ENCODE measurements at places on chromosomes 3 and 15.

GRCh38 chr3:52551118-52551517 lies 14.7 kb downstream of the UQCC5 start:
- H3K27me3 ChIP-seq: no peaks in the 10 kb centered on the region
- H3K4me3 ChIP-seq: no peak overlapping the region
- H3K4me1 ChIP-seq: no peaks in the 10 kb centered on the region
- no peak overlapping the region for H3K27ac ChIP-seq
- peaks cover 2% of the 10 kb centered on the region for H3K36me3 ChIP-seq

DNA sequence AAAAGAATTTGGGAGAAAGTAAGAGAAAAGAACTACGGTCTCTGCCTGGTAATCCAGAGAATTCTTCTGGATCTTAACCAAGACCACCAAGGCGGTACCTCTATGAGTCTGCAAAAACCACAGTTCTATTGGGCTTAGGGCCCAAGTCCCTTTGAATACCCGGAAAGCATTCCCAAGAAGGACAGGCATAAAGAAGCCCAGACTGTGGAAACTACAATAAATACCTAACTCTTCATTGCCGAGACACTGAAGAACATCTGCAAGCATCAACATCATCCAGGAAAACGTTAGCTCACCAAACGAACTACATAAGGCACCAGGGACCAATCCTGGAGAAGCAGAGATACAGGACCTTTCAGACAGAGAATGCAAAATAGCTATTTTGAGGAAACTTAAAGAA lies 162.3 kb upstream of the TMC3 start:
- H3K27ac ChIP-seq: no peak overlapping the region
- H3K4me1 ChIP-seq: no peaks in the 10 kb centered on the region
- H3K27me3 ChIP-seq: peaks cover 59% of the 10 kb centered on the region
- H3K36me3 ChIP-seq: no peaks in the 10 kb centered on the region
- DNase-seq: no peak
- H3K4me3 ChIP-seq: no peak overlapping the region

GRCh38 chr3:66642019-66642418 lies 141.2 kb upstream of the LRIG1 start:
- H3K4me1 ChIP-seq: no peaks in the 10 kb centered on the region
- no peak for DNase-seq

- H3K4me1 ChIP-seq: no peaks in the 10 kb centered on the region
- no peaks in the 10 kb centered on the region for H3K36me3 ChIP-seq
- no peak overlapping the region for H3K27ac ChIP-seq
- no peak overlapping the region for H3K4me3 ChIP-seq
- no peak for DNase-seq
- no peaks in the 10 kb centered on the region for H3K27me3 ChIP-seq
These were observed 282.1 kb downstream of the VGLL3 start for GRCh38 chr3:86708893-86709292.

DNA sequence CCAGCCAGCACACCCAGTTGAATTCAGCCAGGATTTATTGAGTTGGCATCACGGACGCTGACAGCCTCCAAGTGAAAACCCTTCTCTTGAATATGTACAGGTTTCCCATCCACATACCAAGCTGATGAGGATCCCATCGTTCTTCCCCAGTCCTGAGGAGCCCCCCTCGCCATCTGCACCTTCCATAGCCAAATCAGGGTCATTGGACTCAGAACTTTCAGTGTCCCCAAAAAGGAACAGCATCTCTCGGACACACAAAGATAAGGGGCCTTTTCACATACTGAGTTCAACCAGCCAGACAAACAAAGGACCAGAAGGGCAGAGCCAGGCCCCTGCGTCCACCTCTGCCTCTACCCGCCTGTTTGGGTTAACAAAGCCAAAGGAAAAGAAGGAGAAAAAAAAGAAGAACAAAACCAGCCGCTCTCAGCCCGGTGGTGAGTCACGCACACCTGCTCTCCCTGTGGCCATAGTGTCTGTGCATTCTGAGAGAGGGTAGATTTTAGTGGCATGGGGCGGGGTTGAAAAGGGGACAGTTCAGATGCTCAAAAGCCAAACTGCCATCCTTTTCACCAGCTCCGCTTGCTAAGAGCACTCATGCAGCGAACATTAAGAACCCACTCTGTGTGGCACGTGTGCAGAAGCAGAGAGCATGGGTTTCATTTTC lies 51.2 kb downstream of the KLHL25 start:
- no peak for DNase-seq
- no peak overlapping the region for H3K4me3 ChIP-seq
- H3K4me1 ChIP-seq: peaks cover 2% of the 10 kb centered on the region
- no peaks in the 10 kb centered on the region for H3K36me3 ChIP-seq
- H3K27me3 ChIP-seq: no peaks in the 10 kb centered on the region

DNA sequence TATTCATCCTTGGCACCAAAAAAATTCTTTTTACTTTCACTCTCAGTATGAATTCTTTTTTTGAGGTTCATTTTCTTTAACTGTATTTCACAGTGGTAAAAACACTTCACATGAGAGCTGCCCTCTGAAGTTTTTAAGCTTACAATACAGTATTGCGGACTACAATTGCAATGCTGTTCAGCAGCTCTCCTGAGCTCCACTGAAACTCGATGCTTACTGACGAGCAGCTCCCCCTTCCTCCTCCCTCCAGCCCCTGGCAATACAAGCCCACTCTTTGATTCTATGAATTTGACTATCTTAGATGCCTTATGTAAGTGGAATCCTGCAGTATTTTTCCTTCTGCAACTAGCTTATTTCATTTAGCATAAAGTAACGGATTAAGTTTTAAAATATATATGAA lies 183.4 kb downstream of the ADAMTS17 start:
- no peak for DNase-seq
- no peak overlapping the region for H3K27ac ChIP-seq
- no peaks in the 10 kb centered on the region for H3K4me1 ChIP-seq
- H3K27me3 ChIP-seq: no peaks in the 10 kb centered on the region
- no peak overlapping the region for H3K4me3 ChIP-seq
- H3K36me3 ChIP-seq: no peaks in the 10 kb centered on the region

GRCh38 chr3:63900459-63900858 lies 11.7 kb downstream of the SCAANT1 start:
- peak overlapping the region; percentile 64 for H3K27ac ChIP-seq
- H3K4me3 ChIP-seq: no peak overlapping the region
- no peaks in the 10 kb centered on the region for H3K27me3 ChIP-seq
- H3K36me3 ChIP-seq: peaks cover 7% of the 10 kb centered on the region
- DNase-seq: no peak
- peaks cover 13% of the 10 kb centered on the region for H3K4me1 ChIP-seq

DNA sequence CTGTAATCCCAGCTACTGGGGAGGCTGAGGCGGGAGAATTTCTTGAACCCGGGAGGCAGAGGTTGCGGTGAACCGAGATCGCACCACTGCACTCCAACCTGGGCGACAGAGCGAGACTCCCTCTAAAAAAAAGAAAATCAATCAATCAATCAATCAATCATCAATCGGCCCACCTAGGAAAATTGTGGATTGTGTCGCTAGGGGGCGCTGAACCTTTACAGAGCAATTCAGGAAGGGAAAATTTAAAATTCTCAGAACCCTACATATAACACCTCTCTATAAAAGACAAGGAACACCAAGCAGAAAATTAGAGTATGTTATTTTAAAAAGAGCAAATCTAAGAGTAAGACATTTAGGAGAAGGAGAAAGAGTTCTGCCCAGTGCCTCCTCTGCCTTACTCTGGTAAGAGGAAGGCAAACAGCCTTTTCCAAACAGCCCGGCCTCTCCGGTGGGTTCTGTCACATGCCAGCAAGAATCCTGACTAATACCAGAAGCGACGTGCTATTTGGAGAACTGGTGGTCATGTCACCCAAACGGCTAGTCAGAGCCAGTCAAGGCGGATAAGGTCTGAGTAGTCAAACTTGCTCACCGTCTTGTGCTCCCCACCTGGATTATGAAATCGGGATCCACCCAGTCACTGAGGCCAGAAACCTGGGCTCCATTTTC lies 22.3 kb upstream of the SMCO1 start:
- no peak overlapping the region for H3K27ac ChIP-seq
- peak; percentile 59 for DNase-seq
- H3K4me3 ChIP-seq: no peak overlapping the region

GRCh38 chr15:59185725-59186124 lies 20.9 kb upstream of the LDHAL6B start:
- no peaks in the 10 kb centered on the region for H3K4me1 ChIP-seq
- no peak for DNase-seq
- no peak overlapping the region for H3K27ac ChIP-seq
- H3K36me3 ChIP-seq: peaks cover 3% of the 10 kb centered on the region
- H3K4me3 ChIP-seq: no peak overlapping the region

DNA sequence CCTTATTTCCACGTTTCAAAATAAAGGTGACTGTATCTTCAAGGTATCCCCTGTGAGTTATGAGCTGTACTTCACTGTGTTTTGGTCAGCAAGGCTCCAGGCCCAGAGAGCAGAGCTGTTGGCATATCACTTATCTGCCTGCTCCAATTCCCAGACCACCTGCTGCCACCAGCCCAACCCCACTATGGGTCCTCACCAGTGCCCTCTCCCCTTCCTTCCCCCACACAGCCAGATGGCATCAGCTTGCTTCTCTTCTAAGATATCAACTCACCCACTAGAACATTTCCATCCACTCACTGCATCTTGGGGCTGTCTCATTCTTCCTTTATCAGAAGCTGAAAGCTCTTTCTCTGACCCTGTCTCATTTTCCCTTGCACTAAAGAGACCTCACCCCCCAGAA lies 136.9 kb upstream of the EIF1B start:
- no peak overlapping the region for H3K4me3 ChIP-seq
- no peak overlapping the region for H3K27ac ChIP-seq
- peaks cover 3% of the 10 kb centered on the region for H3K4me1 ChIP-seq

Data from T-helper 17 cell (primary cell).